BJ (cell line): ENCODE measurements at places on chromosomes 12 and 14.

GRCh38 chr14:100246809-100247428, 8.0 kb downstream of the YY1 start:
- no peak for DNase-seq

DNA sequence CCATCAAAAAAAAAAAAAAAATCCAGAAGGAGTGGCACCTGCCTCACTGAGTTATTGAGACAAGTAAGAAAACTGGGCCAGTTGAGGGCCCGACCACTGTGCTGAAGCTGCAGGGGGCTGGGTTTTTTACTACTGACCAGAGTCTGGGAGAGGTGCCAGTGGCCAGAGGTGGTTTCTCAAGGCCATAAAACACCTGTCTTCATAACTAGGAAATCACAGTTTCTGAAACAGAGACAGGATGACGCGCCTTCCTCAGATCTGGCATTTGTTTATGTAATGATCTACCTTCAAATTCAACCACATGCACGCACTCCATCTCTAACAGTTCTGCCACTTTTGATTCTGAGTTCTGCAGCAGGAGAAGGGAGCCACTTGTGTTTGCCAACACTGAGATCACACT, 12.7 kb downstream of the TSPAN11 start:
- no peak for DNase-seq

- no peak for DNase-seq
Measured at GRCh38 chr14:86404989-86405649, 875.2 kb downstream of the FLRT2 start.

- DNase-seq: peak; percentile 60
Measured at GRCh38 chr14:60590991-60591414, 58.3 kb downstream of the SIX1 start.

DNA sequence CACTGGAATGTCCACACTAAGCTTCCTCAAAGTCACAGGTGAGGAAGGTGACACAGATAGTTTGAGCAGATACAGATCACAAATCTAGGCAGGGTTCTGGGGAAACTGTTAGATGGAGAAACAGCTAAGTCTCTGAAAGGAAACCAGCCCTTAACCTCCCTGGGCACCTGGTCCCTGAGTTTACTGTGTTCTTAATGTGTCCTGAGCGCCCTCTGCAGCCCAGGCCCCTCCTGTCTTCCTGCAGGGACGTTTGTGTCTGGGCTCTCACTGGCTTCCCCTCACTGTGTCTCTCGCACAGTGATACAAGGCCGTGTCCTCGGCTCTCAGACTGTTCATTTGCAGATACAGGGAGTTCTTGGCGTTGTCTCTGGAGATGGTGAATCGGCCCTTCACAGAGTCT, 684.3 kb downstream of the TMEM121 start:
- DNase-seq: no peak

- no peak for DNase-seq
Measured at GRCh38 chr12:38736821-38737220, 168.6 kb downstream of the CPNE8 start.

DNA sequence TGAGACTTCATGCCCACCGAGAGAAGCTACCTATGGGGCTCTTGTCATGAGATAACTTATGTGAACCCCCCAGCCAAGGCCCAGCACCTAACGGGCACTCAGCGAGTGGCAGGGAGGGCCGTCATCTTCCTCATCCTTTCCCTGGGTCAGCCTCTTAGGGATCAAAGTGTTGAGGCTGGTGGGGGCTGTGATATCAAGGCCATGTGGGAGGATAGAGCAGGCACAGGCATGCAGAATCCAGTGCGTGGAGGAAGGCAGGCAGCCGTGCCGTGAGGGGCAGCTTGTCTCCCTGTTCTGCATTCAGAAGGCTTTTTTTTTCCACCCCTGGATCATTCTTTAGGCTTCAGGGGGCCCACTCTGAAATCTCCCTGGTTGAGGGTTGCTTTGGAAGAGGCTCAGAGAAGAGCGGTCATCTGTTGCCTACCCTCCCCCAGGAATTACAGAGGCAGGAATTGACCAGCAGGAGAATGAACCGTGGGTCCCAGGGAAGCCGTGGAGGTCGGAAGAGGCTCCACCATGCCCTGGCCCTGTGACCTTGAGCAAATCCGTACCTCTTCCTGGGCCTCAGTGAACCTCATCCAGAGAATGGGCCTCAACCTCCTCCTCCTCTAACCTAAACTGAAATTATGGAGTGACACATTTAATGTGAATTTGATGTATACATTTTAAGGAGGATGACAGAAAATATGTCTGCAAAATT, 62.8 kb downstream of the BEGAIN start:
- no peak for DNase-seq

DNA sequence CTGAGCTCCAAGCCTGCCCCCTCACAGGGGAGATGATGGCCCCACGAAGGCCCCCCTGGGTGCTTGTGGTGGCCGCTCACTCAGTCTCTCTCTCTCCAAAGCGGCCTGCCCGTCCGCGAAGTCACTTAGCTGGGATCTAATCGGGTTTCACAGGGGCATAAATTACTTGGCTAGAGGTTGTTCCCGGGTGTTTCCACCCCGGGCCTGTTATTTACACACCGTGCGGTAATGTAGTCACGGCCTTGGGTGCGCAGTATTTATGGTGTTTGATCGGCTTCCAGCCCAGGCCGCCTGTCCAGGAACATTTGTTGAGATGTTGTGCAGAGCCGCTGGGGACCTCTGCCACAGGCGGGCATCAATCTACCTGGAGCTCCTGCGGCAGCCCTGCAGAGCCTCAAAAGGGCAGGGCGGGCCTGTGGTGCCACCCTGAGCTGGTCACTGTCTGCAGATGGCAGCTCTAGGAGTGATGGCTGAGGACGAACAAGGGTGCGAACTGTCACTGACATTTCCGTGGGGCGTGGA, 91.2 kb downstream of the KIF26A start:
- DNase-seq: no peak

DNA sequence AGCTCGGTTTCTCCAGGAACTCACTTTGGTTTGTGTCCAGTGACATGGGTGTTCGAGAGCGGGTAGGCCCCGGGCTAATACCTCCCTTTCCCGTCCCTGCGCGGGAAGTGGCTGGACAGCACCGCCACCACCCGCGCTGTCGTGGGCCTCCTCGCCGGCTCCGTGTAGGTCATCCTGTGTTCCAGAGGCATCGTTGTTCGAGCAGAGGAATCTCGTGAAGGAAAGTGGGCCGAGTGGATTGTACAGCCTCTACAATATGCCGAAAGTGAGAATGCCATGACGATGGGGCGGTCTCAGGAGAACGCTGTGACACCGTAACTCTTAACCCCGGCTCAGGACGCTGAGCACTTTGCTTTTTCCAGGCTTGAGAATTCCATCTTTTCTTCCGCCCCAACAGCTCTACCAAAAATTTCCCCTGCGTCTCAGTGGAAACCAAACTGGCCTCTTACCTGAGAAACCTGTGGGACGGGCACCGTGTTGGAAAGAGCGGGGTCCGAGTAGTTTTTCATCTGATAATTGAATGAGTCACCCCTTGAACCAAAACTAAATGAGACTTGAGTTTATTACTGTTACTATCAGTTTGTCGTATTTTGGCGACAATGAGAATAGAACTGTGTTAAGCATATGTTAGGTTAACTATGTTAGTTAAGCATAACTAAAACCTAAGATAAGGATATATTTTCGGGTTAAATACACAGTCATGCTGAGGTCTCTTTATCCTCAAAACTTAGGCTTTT, 510 bp downstream of the EIF2S1 start:
- no peak for DNase-seq

DNA sequence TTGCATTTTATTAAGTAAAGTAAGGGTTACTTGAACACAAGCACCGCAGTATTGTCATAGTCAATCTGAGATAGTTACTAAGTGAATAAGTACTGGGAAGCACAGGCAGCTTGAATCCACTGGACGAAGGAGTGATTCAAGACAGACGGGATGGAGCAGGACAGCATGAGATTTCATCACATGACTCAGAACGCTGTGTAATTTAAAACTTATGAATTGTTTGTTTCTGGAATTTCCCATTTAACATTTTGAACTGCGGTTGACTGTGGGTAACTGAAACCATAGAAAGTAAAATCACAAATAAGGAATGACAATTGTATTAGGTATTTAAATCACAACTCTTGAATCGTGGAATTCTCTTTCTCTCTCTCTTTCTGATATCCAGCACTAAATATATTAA, 1630.4 kb upstream of the SEL1L start:
- DNase-seq: peak; percentile 68

DNA sequence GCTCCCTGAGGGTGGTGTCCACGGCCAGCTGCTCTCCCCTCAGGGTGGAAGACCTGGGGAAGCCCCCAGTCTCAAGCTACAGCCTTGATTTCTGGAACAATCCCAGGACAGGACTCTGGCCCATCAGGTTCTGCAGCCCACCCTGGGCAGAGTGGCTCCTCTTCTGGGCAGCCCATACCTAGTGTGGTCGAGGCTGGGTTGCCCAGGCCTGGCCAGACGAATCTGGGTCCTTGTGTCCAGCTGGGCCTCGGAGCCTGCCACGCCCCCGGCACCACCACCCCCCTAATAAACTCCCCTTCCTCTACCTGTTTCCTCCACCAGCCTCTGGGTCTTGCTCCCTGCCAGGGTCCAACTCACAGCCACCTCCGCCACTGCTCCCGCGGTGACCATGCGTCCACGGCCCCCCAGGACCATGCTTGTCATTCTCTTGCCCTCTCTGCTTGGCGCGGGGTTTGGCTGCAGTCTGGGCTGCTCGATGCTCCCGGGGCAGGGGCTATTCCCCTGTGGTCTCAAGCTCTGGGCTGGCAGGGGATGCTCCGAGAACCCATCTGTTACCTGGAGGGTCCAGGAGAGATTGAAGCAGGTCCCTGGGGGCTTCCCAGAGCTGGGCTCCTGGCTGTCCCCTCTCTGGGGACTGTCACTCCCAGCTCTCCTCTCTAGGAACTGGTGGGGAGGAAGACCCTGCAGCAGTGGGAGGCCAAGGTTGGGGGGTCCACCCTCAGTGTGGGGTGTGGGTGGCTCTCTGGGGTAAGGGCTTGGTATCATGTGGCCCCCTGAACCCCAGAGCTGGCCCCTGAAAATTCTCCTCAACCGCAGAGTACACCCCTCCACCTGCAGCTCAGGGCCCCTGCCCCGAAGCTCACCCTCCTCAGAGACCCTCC, 8.7 kb upstream of the GPR132 start:
- no peak for DNase-seq

GRCh38 chr14:76371066-76371465, 4.9 kb upstream of the ESRRB start:
- DNase-seq: no peak

- no peak for DNase-seq
Measured at GRCh38 chr12:62128175-62128975, 131.8 kb upstream of the USP15 start.

- peak; percentile 27 for DNase-seq
Measured at GRCh38 chr12:120199595-120200306, 1.2 kb downstream of the RPLP0 start.

GRCh38 chr12:124487066-124487833, 80.2 kb downstream of the NCOR2 start:
- no peak for DNase-seq

GRCh38 chr12:103905730-103906349, 24.4 kb upstream of the HSP90B1 start:
- no peak for DNase-seq

DNA sequence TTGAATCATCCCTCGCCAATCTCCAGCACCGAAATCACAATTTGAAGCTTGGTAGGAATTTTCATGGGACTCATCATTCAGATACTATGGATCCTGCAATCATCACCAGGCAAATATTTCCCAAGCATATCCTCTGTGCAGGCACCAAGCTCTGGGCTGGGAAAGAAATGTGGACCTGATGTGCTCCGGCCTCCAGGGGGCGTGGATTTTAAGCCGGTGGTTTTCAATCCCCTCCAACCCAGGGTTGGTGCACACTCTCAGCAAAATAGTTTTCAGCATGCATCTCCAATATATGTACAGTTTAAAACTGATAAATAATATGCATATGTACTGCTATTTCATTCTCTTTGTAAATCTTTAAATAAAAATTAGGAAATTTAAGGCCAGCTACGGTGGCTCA, 98.9 kb downstream of the RBM19 start:
- DNase-seq: no peak

GRCh38 chr12:23631786-23632377, 317.6 kb downstream of the SOX5 start:
- no peak for DNase-seq

DNA sequence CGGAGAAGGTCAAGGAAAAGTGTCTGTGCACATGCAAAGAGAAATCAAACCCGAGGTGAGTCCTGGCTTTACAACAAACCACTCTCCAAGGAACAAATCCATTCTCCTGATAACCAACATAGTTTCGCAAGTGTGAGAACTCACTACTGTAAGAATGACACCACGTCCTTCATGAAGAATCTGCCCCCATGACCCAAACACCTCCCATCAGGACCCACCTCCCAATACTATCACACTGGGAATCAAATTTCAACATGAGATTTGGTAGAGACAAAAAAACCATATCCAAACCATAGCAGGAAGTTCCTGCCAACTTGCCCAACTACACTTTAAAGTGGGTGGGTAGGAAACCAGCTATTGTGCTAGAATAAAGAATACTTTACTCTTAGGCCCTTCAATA, 2.4 kb upstream of the ERC1 start:
- no peak for DNase-seq

- no peak for DNase-seq
Measured at GRCh38 chr12:88953029-88953586, 372.8 kb upstream of the KITLG start.

GRCh38 chr14:64861916-64862315, 17.8 kb downstream of the SPTB start:
- DNase-seq: no peak

DNA sequence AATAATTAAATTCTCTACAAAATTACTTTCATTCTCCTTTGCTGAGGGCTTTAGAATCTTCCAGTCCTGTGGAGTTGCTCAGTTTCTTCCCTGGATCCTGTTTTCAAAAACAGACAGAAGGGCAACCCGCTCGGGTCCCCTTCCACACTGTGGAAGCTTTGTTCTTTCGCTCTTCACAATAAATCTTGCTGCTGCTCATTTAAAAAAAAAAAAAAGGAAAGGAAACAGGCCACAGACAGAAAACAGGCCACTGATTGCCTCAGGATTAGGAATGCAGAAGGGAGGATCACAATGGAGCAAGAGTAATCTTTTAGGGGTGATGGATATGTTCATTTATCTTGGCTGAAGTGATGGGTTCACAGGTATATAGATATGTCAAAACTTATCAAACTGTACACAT, 29.5 kb upstream of the HIGD1C start:
- DNase-seq: no peak

GRCh38 chr12:117486840-117487659, 125.6 kb upstream of the NOS1 start:
- DNase-seq: peak; percentile 3

GRCh38 chr12:116977465-116978380, 67.0 kb downstream of the FBXW8 start:
- DNase-seq: no peak
